Muscle of leg (tissue), 16 donors: ENCODE measurements at places on chromosomes 5 and 9.

DNA sequence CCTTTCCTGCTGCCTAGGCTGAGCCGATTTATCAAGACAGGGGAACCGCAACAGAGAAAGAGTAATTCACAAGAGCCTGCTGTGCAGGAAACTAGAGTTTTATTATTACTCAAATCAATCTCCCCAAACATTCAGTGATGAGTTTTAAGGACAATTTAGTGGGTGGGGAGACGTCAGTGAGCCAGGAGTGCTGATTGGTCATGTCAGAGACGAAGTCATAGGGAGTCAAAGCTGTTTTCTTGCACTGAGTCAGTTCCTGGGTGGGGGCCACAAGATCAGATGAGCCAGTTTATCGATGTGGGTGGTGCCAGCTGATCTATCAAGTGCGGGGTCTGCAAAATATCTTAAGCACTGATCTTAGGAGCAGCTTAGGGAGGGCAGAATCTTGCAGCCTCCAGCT, 19.0 kb downstream of the SNX24 start:
- DNase-seq: no peak

- DNase-seq: no peak
Observed at GRCh38 chr5:138514021-138514420, 29.0 kb downstream of the ETF1 start.

DNA sequence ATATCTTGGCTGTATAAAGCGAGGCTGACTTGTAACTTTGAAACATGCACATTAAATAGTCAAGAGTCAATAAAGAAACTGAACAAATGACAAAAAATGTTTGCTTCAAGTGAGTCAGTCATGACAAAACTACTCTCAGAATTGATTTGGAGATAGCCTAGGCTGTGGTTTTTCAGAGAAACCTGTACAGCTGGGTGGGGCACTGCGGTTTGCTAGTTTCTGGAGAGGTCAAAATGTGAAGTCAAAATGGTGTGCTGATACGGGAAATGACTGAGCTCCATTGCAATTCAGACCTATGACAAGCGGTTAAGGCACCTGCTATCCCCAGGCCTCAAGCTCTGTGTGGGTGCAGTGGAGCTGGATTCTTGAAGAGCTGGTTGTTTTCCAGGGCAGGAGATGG, 10.3 kb upstream of the CD180 start:
- no peak for DNase-seq

- DNase-seq: no peak
Observed at GRCh38 chr5:31937226-31937625, 236.9 kb downstream of the GOLPH3 start.

DNA sequence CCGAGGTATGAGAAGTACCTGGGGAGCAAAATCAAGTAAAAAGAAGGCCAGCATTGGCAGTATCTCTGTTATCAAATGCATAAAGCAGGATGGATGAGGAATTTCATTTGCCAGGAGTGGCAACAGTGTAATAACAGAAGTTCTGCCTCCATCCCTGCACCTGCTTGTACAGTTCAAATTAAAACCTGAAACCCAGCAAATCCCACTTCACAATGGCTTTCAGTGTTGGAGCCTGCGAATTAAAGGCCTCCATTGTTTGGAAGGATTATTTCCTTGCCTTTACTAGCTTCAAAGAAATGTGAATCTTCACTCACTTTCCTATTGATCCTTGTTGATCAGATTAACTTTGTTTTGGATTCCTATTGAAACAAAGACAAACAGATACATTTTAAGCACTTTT, 31.5 kb upstream of the IRX1 start:
- no peak for DNase-seq

- peak; percentile 32 for DNase-seq
Observed at GRCh38 chr5:172076761-172077244, 70.4 kb upstream of the FBXW11 start.

DNA sequence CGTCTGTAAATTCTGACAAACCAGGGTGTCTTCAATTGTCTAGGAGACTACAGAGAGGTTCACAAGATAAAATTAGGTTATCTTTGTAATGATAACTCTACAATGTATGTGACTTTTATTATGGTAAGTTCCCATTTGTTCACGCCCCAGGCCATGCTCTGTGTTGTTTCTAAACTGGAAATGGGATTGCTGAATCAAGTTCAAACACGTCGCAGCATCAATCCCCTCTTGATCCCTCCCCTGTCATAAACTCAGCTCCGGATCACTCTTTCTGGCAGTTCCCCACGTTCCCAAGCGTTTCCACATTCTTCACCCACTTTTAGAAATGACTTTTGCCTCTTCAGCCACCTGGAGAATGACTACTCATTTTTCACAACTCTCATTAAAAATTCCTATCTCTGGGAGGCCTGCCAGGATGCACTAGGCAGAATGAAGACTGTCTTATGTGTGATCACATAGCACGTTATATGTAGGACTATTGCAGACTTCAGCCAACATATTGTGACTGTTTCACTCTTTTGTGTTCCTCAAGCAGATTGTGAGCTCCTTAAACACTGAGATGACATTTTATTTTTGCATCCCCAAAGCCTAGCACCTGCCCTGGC, 1124.2 kb upstream of the WWC1 start:
- peak; percentile 5 for DNase-seq

- DNase-seq: no peak
Observed at GRCh38 chr5:1429496-1429895, 15.7 kb downstream of the SLC6A3 start.

DNA sequence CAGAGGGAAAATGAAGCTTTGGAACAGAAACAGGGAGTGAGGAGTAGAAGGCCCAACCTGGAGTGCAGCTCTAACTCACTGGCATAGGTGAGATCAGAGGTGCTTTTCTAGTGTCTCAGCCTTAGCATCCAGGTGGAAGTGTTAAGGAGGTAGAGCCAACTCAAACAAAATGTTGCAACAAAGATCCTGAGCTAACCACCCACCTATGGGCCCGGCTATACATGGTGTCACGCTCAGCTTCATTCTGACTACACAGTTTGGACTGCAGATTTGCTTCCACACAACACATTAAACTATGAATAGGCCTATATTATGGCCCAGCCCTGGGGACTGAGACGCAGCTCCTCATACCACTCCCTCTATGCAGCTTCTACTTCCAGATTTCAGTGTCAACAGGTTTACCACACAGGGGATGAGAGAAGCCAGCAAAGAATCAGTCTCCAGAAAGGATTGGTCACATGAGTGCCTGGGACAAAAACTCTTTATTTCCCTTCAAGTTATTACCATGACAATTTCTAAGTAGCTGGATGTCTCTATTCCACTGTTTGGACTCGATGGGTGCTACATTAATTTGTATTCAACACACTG, 9.0 kb downstream of the C5orf63 start:
- DNase-seq: no peak

DNA sequence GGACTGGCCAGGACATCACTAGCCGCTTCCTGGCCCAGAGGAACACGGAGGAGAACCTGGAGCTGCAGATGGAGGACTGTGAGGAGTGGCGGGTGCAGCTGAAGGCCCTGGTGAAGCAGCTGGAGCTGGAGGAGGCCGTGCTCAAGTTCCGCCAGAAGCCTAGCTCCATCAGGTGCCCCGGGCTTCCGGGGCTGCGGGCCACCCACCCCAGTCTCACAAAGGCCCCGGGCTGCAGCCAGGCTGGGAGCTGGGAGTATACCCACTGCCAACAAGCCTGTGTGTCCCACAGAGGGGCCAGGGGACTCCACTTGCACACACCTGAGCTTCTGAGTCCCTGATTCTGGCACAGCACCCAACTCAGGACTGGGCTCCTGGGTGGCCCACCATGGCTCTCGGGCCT, 1.7 kb upstream of the RABL6 start:
- peak; percentile 12 for DNase-seq

GRCh38 chr9:5562806-5563416, 52.6 kb downstream of the PDCD1LG2 start:
- peak; percentile 68 for DNase-seq

DNA sequence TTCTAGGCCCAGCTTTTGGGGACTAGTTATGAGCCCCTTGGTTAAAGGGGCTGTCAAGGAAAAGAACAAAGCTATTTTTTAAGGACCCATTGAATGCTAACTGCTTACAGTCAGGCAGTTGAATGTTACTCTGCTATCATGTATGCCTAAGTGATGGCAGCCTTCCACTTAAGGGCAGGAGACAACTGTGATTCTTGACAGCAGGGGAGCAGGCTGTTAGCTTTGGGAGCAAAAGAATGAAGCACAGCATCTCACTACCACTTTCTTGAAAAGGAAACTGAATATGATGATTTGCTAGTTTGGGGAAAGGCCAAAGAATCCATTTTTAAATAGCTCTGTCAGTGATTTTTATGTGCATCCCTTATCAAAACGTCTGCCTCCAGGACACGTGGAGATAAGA, 221.6 kb downstream of the SH3GL2 start:
- DNase-seq: no peak

GRCh38 chr9:5790923-5791322, 42.0 kb downstream of the ERMP1 start:
- peak; percentile 61 for DNase-seq

DNA sequence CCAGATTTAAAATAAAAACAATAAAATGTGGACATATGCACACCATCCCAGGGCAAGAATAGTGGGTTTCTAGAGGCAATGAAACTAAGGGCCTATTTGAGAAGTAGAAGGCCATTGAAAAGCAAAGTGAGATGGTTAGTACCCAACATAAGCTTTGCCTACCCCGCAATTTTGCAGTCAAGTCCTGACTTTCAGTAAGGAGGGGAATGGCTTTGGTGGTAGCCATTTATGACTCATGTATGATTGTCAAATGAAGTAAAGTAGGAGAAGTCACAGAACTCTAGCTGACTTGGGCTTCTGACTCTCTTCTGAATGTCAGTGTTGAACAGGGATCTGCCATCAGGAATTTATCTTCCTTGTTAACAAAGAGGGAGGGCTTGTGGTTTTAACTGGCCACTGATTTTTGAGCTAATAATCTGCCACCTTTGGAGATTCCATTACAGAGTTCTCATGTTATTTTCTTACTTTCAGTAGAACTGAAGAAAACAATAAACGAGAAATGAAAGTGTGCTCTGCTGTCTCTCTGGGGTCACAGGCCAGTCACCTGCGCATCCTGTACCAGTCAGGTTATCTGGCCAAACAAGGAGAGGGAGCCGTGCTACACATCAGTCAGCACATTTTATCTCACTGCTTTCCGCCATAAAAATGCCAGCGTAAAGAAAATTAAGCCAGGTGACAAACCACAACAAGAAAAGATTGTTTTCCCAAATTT, 14.3 kb upstream of the SNCAIP start:
- no peak for DNase-seq

GRCh38 chr9:74696520-74696919, 191.2 kb downstream of the TRPM6 start:
- DNase-seq: no peak

- peak; percentile 92 for DNase-seq
Observed at GRCh38 chr5:93246090-93246855, 334.7 kb downstream of the NR2F1-AS1 start.

DNA sequence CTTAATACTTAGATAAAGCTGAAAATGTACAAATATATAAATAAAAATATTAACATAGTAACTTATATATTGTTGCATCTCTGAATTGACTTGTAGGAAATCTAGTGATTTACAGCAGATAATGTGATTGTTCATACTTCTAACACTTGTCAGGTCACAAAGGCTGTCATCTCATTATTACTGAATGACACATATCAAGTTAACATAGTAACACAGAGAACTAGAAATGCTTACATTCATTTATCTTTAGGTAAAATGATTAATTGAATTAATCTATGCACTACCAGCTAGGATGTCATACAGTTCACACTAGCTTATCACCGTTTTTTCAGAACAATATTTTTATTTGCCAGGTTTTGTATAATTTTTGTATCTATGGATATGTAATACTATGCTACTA, 189.8 kb upstream of the SH3GL2 start:
- no peak for DNase-seq

DNA sequence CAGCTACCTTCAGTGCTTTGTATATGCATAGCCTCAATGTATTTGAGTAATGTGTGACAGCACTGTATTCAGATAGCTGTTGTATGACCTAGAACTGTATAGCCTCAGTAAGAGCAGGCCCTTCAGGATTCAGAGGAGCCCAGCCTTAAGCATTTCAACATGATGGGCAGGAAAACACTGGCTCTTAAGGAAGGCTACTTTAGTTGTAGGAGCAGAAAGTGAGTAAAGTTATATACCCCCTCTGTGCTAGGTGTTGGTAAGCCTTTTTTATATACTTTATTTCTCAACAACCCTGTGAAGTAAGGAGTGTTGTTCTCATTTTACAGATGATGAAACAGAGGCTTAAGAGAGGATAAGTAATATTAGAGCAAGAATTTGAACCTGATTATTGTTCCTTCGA, 1.5 kb upstream of the GPR21 start:
- no peak for DNase-seq

DNA sequence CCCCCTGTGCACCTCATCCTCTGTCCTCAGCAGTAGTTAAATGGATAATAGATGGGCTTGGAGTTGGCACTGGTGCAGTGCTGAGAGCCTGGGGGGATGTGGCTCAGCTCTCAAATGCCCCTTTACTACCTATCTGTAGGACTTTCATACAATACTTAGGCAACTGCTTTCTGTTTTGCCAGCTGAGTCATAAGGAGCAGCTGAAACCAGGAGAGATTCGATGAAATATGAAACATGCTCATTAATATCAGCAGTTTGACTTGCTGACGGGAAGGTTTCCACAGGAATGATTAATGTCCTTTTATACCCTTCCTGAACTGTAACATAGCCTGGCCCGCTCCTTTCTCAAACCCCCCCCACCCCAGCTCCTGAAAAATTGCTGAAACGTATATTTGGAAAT, 142.6 kb downstream of the SAXO1 start:
- DNase-seq: peak; percentile 59

- DNase-seq: no peak
Observed at GRCh38 chr9:127148014-127148413, 25.6 kb upstream of the ANGPTL2 start.

DNA sequence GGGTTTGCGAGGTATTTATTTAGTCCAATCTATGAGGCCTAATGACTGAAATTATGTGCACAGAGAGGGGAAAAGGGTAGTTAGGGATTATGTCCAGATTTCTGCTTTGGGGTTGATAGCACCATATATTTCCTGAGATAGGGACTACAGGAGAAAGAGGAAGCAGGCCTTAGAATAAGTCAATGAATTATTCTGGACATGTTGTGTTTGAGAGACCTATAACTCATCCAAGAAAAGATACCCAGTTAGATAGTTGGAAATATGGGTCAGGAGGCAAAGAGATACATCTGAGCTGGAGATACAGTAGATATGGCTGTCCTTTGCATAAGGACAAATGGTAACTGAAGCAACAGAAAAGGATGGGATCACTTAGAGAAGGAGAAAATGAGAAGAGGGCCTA, 53.1 kb downstream of the NR3C1 start:
- DNase-seq: no peak

DNA sequence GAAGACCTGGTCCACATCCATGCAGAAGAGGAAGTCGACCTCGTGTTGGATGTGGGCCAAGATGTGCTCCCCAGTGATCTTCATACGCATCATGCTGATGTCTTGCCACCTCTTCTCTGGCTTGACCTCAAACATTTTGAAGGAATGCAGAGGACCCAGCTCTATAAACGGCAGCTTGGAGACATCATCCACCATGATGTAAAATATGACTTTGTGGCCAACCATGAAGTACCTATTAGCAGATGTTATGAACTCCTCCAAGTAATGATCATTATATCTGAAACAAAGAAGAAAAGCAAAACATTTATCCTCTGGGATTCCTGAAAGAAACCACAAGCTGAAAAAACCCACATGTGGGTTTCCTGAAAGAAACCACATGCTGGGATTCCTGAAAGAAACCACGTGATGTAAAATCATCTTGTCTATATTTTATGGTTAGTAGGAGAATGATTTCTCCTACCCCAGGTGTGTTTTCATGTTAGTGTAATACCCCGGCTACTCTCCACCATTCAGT, 52.3 kb downstream of the GGTA1 start:
- DNase-seq: no peak

GRCh38 chr9:83656952-83657351, 34.0 kb downstream of the IDNK start:
- no peak for DNase-seq
